ENCODE measurements at places on chromosomes 4 and X.

DNA sequence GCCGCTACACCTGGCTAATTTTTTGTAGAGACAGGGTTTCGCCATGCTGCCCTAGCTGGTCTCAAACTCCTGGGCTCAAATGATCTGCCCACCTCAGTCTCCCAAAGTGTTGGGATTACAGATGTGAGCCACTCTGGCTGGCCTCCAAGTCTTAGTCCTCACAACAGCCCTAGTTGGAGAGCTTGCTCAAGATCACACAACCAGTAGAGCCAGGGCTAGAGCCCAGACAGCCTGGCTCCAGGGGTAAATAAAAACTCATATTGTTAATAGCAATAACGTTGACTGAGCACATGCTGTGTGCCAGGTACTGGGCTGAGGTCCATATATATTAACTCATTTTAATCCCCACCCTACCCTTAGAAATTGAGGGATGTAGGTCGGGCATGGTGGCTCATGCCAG, 7.3 kb upstream of the JAKMIP1 start:
- DNase-seq, result no peak

- DNase-seq, result no peak
These were observed 945.3 kb upstream of the GRIA3 start for GRCh38 chrX:122238801-122239200.

GRCh38 chr4:58127680-58128079, 1017.5 kb upstream of the IGFBP7 start:
- DNase-seq, result no peak

DNA sequence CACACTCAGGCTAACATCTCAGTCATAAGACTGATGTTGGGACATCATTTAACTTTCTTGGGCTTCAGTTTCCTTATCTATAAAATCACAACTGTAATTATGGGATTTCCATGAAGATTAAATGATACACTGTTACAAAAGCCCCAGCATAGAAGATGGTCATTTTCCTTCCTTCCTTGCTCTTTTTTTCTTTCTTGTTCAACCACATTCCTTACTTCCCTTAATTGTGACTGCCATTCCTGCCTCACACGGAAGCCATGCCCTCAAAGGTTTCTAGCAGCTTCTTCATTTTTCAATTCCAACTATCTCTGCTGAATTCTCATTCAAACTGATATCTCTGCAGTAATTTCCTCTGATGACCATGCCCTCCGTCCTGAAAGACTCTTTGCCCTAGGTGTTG, 311.8 kb downstream of the PPP3CA start:
- no peak for DNase-seq

DNA sequence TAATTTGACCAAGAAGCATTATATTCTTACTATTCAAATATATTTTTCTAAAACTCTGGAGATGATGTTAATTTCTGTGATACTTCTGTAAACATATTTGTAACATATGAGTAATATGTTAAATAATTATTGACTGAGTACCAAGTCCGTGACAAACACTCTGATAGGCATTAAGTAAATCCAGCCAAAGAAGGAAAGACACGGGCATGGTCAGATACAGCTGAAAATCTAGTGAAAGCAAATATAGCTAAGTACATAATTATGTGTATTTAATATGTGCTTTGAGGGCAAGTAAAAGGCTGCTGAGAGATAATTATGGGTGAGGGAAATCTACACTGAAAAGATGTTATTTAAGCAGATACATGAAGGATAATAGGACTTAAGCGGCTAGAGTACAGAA, 1263.6 kb upstream of the ADGRL3 start:
- no peak for DNase-seq

DNA sequence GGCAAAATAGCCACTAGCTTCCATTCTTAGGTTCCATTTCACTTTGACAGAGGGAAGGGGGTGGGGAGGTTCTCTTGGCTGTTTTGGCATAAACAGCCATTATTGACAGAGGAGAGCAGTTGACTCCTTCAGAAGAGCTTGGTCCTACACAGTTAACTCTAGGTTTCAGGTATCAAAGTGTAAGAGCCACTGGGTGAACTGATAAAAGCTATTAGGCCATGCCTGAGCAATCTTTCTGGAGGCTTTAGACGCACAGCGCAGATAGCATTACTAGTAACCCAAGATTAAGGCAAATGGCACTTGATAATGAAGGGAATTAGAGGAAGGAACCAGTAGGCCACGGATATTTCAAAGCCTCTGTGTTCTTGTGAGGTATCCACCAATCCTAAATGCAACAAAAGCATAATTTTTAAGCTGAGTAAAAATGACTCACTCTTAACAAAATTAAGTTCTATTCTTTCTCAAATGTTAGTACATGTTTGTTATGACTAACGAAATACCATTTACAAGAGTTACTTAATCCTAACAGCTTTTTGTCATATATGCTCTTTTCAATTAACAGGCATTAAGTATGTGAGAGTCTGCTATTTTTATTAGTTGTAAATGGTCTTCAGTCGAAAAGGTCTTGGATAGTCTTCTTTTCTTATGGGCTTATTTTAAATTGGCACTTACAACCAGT, 53.6 kb downstream of the SLC7A11 start:
- DNase-seq, result no peak

DNA sequence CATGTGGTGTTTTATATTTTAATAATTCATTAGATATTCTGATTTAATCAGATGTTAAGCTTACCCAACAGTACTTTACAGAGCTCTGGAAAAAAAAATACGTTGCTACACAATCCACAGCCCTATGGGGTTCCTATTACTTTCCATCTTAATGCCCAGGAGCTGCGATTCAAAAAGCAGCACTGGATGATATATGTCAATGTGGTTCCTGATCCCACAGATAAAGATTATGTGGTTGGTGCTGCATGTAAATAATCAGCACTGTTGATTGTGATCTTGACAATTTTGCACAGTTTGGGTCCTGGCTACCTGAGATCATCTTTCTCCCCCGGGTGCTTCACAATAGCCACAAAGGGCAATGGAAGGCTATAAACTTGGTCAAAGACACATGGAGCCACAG, 72.7 kb upstream of the DCLK2 start:
- DNase-seq, result no peak

GRCh38 chrX:14618177-14618965, 89.0 kb downstream of the GLRA2 start:
- no peak for DNase-seq

DNA sequence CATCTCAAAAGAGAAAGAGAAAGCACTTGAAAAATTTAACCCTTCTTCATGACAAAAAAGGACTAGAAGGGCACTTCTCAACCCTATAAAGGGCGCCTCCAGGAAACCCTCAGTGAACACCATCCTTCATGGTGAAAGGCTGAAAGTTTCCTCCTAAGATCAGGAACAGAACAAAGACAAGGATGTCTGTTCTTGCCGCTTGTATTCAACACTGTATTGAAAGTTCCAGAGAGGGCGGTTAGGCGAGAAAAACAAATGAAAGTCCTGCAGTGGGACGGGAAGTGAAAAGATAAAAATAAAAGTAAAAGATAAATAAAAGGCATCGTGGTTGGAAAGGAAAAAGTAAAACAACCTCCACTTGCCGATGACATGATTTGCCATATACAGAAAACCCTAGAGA, 50.9 kb downstream of the RNF212 start:
- no peak for DNase-seq

GRCh38 chrX:42978655-42979379, 200.9 kb upstream of the PPP1R2C start:
- DNase-seq, result no peak

DNA sequence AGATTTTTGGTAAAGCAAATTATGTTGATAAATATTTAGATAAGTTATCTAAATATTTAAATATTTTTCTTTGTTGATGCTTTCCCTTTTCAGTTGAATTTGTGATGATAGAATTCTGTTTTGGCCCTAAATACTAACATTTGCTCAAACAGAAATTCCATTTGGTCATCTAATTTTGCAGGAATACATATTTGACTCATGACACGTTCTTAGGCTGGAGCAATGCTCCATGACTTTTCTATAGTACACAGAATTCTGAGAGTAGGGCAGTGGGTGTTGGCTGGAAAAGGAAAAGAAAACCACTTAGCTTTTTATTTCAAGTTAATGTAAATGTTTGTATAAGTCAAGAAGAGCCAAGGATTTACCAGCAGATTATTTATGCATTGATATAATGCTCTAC, 58.6 kb upstream of the GK2 start:
- DNase-seq, result no peak

DNA sequence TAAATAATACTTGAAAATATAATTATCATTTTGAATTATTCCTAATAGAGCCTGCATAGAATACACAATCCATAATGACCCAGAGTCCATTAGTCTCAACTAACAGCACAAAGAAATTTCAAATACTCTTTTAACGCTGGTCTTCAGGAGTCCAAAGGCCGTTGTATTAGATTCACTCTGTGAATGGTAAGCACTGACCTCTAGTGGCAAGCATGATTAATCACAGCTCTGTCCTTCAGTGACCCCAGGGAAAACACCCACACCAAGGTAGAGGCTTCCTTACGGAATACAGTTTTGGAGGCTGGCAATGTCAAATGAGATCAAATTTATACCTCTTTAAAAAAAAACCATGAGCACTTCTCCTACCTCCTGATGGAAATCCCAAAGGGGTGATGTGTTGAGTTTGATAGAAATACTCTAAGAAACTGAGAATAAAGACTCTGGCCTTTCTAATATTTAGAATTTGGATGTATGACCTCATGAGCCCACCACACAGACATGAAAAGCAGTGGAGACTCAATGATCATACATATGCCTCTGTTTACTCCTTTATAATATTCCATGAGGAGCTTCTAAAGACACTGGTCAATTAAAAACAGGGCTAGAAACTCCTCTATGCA, 147.2 kb upstream of the DKK2 start:
- no peak for DNase-seq

GRCh38 chr4:169293343-169294176, 22.8 kb upstream of the SH3RF1 start:
- no peak for DNase-seq

DNA sequence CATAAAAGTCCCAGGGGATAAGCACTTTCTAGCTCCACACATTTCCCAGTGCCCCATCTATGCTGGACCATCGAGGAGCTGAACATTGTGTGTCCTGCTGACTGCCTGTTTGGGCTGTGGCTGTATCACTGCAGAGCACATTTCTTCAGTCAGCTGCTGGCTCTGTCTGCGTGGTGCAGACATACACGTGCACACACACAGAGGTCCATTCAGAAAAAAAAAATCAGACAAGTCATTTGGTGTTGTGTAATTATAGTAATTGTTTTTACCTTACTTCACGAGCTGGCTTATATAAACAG, 1.1 kb upstream of the PDLIM3 start:
- DNase-seq, result no peak

DNA sequence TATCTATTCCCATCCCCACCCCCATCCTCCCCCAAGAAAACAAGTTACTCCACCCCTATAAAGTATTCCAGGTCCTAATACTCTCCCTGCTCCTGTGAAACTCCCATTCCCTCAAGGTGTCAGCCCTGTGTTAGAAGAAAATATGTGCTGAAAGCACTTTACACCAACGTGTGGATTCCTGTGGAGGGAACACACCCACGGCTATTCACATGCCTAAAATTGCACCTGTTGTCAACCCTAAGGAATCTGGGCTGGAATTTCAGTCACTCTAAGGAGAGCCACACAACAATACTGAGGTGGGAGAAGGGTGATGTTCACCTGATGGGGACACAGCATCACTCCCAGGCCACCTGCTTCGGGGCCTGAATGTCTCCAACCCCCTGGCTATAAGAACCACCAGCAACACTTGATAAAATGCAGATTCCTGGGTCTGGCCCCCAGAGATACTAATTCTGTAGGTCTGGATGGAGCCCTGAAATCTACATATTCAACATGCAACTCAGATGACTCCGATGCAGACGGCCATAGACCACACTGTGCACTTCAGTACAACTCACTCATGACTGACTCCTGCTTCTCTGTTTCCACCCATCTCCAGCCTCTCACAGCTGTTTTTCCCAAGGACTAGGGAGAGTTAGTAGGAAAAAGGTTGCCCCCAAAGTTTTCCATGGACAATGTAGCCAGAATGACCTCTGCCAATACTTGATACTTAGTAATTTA, 15.8 kb downstream of the SCD5 start:
- no peak for DNase-seq

DNA sequence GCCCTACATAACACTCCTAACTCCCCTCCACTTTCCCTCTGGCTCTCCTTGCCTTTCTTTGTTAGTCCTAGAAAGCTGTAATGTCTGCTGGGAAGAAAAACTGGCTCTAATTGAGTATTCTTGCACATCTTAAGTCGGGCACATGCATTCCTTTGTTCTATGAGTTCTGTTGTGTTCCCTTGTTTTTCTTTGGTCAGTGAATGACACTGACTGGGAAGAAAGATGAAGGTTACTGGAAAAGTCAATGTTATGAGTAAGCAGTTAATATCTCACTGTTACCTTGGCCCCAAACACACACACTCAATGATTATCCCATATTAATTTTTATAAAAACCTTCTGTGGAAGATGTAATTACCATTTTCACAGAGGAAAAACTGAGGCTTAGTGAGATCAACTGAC, 215.9 kb downstream of the SOWAHB start:
- no peak for DNase-seq

GRCh38 chr4:174213731-174214100, 69.8 kb downstream of the FBXO8 start:
- no peak for DNase-seq

DNA sequence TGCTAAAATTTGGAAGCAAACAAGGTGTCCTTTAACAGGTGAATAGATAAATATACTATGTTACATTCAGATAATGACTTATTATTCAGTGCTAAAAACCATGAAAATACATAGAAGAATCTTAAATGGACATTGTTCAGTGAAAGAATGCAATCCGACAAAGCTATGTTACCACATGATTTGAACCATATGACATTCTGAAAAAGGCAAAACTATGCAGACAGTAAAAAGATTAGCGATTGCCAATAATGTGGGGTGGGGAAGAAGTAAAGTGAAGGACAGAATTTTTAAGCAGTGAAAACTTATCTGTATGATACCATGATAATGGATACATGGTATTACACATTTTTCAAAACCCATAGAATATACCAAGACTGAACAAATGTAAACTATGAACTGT, 926.9 kb downstream of the FAT4 start:
- DNase-seq, result no peak

DNA sequence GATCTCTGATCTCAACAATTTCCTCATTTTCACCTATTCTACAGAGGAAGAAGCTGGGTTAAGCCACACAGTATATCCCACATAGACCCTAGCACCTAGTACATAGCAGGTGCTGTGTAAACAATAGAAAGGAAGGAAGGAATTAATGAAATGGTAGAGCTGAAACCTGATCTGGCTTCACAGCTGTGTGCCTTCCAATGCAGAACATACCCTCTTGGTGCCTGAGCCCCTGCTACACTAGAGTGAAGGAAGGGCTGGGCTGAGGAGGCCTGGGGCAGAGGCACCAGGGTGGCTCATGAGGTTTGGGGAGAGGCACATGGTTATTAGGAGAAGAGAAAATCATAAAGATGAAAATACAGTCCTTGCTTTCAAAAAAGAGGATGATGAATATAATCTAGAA, 21.3 kb downstream of the LRRC66 start:
- no peak for DNase-seq

DNA sequence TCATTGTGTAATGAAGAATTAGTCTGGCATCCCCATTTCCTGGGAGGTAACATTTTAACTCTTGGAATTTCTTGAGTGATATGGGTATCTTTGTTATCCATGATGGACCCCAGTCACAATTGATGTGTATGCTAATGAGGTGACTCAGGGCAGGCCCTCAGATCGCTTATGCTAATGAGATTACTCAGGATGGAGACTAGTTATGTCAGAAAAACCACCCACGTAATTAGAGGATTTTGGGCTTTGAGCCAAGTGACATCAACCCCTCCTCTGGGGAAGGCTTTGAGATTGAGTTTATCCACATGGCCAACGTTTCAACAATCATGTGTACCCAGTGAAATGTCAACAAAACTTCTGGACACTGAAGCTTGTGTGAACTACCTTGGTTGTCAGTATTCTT, 772.7 kb downstream of the STPG2 start:
- DNase-seq, result no peak
